H4 (cell line): ENCODE measurements at places on chromosomes 1 and 21. TPM values are rescaled to one million over a fixed set of nuclear protein-coding genes. Genes with fewer than 3 reads are reported as not detected.

Gene TNFAIP8L2
- total RNA-seq = not detected in 2 replicates

Gene CAPZB
- total RNA-seq = 165 and 184 TPM in 2 replicates

Gene IBA57
- total RNA-seq = 0.74 and 1.8 TPM in 2 replicates

Gene LRRC47
- total RNA-seq = 17.3 and 20.9 TPM in 2 replicates

Gene MARK1
- 3.8 and 4.0 TPM in 2 replicates for total RNA-seq

Gene PRDM16
- total RNA-seq = 0.14 and 0.97 TPM in 2 replicates

Gene FBXO42
- total RNA-seq = 9.6 and 11.4 TPM in 2 replicates

Gene AADACL3
- not detected in 2 replicates for total RNA-seq

Gene RGSL1
- total RNA-seq = not detected in 2 replicates

Gene CITED4
- total RNA-seq = 0.14 and 0.17 TPM in 2 replicates

Gene C1QA
- total RNA-seq = not detected in 2 replicates

Gene TFF2
- total RNA-seq = not detected in 2 replicates

Gene IQGAP3
- 9.2 and 12.7 TPM in 2 replicates for total RNA-seq

Gene NGF
- not detected in 2 replicates for total RNA-seq

Gene C8B
- total RNA-seq = not detected in 2 replicates

Gene RIT1
- 45.8 and 46.5 TPM in 2 replicates for total RNA-seq

Gene CEPT1
- total RNA-seq = 43.6 and 47.4 TPM in 2 replicates

Gene TAS1R1
- total RNA-seq = not detected in 2 replicates

Gene NPHS2
- total RNA-seq = not detected in 2 replicates

Gene PWP2
- total RNA-seq = 11.5 and 32.8 TPM in 2 replicates

Gene C1orf50
- total RNA-seq = 1.5 and 5.8 TPM in 2 replicates

Gene HLX
- 2.6 and 3.0 TPM in 2 replicates for total RNA-seq

Gene FCRL6
- not detected in 2 replicates for total RNA-seq

Gene CD1D
- total RNA-seq = 0.64 and 2.0 TPM in 2 replicates

Gene KCNT2
- total RNA-seq = 0.18 and 0.56 TPM in 2 replicates
